ENCODE measurements at places on chromosomes 7 and 10.

GRCh38 chr7:150778014-150778737, 22.0 kb downstream of the TMEM176B start:
- peak; percentile 28 for DNase-seq

DNA sequence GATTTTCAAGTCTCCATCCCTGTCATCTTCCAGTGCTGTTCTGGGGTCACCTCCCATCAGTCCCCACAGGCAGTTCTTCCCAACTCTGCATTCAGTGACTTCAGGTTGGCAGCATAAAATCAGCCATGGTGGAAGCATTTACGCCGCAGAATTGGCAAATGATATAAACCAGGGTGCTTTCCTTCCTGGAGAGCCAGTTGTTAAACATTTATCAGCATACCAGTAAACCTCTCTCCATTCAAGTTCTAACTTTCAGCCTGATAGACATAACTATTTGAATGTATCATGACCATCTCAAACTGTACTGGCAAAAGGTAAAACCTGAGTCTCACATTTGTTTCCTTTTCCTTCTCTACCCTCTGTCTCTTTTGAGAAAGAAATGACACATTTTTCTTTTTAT, 69.7 kb upstream of the ITPRID1 start:
- DNase-seq, result no peak

- DNase-seq, result no peak
Observed at GRCh38 chr7:100735730-100736129, 2.3 kb downstream of the ZAN start.

DNA sequence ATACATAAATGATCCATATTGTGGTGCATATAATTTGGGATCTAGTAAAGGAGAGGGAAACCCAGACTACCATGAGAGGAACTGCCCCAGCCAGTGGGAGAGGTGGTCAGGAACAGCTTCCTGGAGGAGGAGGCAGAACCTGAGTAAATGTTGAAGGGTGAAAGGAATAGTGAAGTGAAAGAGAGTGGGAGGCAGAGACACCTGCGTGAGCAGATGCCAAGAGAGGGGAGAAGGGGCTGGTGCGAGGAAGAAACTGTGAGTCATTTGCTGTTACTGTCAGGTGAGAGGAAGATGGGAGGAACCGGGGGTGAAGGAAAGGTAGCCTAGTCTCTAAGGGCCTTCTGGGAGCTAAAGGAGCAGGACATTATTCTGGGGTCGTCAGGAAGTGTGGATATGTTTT, 294.8 kb downstream of the GRID1 start:
- peak; percentile 43 for DNase-seq

GRCh38 chr10:101961591-101962498, 94.1 kb downstream of the ARMH3 start:
- DNase-seq, result peak; percentile 63

DNA sequence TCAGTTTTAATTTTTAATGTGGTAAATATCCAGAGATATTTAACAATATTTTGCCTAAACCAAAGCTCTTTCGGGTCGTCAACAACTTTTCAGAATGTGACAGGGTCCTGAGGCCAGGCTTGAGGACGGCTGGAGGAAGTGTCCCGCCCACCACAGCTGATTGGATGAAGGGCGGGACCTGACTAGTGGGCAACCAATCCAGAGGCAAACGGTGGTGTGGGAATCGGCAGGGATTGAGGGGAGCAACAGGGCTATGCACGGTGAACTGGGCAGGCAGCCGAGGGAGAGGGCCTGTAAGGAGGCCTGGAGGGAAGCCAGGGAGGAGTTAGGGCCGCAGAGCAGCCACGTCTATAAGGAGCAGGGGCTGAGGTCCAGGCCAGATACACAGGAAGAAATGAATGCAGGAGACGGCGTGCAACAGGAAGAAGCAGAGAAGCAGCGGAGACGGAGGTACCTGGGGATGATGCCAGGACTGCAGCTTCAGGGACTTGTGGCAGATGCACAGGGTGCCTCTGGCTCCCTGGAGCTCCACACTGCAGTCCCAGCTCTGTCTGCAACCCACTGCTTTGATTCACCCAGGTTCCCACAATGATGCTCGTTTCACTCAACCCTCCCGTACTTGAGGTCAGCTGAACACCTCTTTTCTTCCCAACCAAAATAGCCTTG, 46.1 kb upstream of the ZMIZ1 start:
- no peak for DNase-seq

DNA sequence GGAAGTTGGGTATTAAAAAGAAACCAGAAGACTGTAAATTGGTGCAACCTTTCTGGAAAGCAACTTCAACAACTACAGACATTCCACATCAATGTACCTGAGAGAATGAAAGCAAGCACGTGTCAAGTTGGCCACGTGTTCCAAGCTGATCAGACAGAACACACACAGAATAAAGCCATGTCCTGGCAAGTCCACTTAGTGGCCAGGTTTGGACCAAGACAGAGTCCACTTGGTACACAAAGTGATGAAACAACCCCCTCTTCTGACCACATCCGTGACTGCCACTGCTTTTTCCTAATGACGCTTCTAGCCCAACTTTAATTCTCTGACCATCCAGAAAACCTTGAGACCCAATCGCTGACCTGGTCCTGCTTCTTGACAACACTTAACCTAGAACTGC, 109.4 kb downstream of the ABLIM1 start:
- DNase-seq, result no peak

- DNase-seq, result no peak
Observed at GRCh38 chr10:767211-767610, 77.7 kb upstream of the DIP2C start.

DNA sequence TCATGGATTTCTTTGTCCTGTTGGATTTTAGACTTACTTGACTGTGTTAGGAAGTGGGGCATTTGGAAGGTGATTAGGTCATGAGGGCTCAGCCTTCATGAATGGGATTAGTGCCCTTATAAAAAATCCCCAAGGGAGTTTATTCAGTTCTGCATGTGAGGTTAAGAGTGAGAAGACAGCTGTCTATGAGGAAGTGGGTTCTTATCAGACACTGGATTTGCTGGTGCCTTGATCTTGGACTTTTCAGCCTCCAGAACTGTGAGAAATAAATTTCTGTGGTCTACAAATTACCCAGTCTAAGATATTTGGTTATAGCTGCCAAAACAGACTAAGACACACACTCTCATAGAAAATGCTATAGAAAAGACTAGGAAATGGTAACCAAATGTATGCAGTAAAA, 724.7 kb upstream of the FZD8 start:
- no peak for DNase-seq

- DNase-seq, result no peak
Observed at GRCh38 chr10:15857107-15857575, 3.2 kb downstream of the MINDY3 start.

DNA sequence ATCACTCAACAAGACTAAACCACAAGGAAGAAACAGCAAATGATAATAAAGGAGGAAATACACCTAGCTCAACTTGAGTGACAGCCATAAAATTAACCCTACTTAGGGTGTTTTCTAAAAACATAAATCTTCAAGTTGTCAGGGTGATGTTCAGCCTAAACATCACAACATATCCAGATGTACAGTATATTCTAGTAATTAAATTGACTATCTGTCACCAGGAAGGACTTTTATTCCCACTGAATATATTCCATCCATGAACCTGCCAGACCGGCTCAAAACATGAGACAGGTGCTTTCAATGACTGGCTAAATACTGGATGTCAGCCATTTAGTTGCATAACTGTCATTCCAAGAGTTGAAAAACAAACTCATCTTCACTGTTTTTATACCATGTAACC, 298.1 kb upstream of the NEBL start:
- DNase-seq, result no peak

DNA sequence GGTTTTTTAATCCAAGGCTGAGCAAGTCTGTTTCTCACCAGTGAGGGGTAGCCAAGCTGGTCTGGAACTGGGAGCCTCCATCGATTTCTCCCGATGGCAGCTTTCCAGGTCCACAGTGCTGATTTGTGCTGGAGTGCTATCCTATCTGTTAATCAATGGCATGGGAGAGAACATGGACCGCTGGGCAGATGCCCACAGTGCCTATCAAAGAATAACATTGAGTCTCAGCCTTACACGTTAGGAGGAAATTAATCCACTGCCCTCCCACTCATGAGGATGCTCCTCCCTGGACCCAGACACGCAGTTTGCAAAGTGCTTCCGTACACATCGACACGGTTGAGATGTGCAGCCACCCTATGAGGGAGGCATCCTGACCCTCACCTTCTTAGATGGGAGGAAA, 36.0 kb upstream of the CUX1 start:
- DNase-seq, result no peak

- DNase-seq, result no peak
Observed at GRCh38 chr10:36779238-36779846, 346.1 kb upstream of the ANKRD30A start.

- DNase-seq, result no peak
Observed at GRCh38 chr7:5172196-5172775, 17.7 kb upstream of the WIPI2 start.

DNA sequence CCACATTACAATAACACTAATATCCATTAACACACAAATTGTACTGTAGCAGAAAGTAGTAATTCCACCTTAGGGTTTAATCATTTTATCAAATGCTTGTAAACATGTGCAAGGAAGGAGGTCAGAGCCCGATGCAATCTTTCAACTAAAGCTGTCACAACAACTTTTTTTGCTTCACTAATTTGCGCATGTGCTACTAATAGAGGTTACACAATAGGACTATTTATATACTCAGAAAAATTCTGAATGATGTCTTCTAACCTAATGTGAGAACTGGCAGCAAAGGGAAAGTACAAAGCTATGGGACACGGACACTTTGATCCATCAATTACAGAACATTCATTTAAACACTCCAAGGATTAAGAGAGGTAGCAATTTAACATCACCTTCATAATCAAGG, 244.4 kb downstream of the CHCHD3 start:
- DNase-seq, result no peak

- no peak for DNase-seq
Observed at GRCh38 chr10:6270951-6271350, 68.2 kb downstream of the PFKFB3 start.

- no peak for DNase-seq
Observed at GRCh38 chr7:133796782-133797745, 330.1 kb upstream of the LRGUK start.

DNA sequence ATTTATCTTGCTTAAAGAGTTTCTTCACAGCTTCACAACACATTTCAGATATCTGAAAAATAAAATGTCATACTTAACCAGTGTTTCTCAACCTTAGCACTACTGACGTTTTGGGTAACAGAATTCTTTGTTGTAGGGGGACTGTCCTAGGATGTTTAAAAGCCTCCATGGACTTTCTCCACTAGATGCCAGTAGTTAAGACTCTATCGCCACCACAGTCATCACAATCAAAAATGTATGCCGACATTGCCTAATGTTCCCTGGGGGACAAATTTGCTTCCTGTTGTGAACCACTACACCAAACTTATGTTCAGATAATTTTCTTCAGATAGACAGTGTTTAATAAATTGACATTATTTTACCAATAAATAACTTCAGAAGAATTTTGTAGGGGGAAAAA, 13.4 kb downstream of the NOC3L start:
- no peak for DNase-seq

DNA sequence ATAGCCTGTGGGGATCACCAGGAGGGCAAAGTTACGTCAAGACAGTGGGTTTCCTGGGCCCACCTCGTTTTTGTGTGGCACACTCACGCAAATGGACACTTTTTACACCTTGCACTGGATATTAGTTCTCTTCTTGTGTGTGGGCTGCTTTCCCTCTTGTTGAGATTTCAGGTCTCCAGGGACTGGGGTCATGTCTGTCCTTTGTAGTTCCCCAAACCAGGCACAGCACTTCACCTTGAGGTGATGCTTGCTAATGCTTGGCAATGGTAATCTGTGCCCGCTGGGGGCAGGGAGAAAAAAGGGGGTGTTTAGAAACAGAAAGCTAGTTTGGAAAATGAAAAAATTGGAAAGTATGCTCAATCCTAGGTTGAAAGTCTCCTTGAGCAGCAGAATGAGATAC, 195.3 kb downstream of the PTEN start:
- no peak for DNase-seq

DNA sequence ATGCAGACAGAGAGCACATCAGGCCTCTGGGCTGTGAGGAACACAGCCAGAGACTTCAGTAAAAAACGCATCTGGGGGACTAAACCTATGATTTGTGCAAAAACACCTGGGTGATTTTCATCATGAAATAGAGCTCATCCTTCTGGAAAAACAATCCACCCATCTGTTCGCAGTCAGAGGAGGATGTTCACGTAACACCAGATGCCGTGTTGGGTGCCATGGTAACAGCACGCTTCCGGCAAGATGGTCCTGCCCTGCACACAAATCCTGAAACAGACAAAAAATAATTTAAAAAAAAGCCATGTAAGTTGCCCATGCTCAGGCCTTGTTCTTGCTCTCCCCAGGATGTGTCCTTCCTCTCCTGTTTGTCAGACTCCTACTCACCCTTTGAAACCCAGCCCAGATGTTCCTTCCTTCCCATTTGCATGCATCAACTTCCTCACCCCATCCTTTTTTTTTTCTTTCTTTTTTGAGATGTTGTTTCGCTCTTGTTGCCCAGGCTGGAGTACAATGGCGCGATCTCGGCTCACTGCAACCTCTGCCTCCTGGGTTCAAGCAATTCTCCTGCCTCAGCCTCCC, 28.3 kb upstream of the GNA12 start:
- DNase-seq, result no peak

- DNase-seq, result no peak
Observed at GRCh38 chr10:60135020-60135419, 228.7 kb upstream of the CCDC6 start.

DNA sequence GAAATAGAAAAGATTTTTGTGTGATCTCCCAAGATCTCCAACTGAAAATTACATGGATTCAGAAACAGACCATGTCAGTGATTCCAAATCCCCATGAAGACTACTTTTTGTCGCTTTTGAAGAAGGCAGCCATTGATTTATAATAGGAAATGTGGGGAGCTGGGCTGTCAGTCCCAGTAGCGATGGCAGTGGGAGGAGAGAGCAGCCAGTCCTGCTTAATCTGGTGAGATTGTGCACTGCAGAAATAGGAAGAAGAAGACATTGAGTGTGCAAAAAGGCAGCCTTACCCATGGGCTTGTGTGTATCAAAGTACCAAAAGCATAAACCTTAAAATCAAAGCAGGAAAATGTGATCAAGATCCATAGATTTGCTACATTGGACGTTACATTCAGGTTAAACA, 4.8 kb downstream of the ADRB1 start:
- DNase-seq, result no peak

GRCh38 chr7:105278973-105279687, 109.6 kb downstream of the SRPK2 start:
- DNase-seq, result no peak

- no peak for DNase-seq
Observed at GRCh38 chr7:1708596-1709251, 38.6 kb downstream of the ELFN1 start.

- no peak for DNase-seq
Observed at GRCh38 chr7:12861070-12861469, 173.6 kb downstream of the ARL4A start.

DNA sequence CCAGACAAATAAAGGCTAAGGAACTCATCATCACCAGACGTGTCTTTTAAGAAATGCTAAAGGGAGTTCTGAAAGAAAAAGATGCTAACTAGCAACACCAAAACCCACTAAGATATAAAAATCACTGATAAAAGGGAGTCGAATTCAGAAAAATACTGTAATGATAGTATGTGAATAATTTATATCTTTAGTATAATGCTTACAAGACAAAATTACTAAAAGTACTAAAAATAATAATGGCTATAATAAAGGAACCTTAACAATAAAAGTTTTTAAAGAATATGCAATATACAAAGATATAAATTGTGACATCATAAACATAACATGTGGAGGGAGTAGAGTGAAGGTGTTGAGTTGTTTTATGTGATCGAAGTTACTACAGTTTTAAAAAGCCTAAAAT, 28.3 kb downstream of the HPSE2 start:
- DNase-seq, result no peak

- DNase-seq, result no peak
Observed at GRCh38 chr7:150800581-150801241, at the start of gene TMEM176A. Gene TMEM176A, plus strand, starts transcription at chr7:150800769. Its CDS starts 782 bp downstream, at chr7:150801551.

- no peak for DNase-seq
Observed at GRCh38 chr7:26309089-26309488, 17.4 kb downstream of the SNX10 start.

Measured in right atrium auricular region (tissue), 2 donors.